Stimulated activated CD8-positive, alpha-beta memory T cell treated with anti-CD3 and anti-CD28 coated beads, Interleukin-4, amount 100 ng/mL, for 4 hours (primary cell): ENCODE measurements at places on chromosomes 5 and 9.

GRCh38 chr5:14948383-14948782 lies 76.8 kb upstream of the ANKH start:
- DNase-seq = no peak

DNA sequence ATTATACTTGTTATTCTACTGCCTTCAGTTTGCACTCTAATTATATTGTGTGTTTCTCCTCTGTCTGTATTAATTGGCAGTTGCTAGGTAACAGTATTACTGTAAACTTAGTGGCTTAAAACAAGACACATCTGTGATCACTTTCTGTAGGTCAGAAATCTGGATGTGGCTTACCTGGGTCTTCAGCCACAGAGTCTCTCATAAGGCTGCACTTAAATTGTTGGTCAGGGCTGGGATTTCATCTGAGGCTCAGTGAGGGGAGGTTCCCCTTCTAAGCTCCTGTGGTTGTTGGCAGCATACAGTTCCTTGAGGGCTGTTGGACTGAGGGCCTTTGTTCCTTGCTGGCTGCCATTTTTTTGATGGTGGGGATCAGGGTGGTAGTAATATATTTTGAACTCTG lies 68.8 kb downstream of the SLC44A1 start:
- DNase-seq = no peak

DNA sequence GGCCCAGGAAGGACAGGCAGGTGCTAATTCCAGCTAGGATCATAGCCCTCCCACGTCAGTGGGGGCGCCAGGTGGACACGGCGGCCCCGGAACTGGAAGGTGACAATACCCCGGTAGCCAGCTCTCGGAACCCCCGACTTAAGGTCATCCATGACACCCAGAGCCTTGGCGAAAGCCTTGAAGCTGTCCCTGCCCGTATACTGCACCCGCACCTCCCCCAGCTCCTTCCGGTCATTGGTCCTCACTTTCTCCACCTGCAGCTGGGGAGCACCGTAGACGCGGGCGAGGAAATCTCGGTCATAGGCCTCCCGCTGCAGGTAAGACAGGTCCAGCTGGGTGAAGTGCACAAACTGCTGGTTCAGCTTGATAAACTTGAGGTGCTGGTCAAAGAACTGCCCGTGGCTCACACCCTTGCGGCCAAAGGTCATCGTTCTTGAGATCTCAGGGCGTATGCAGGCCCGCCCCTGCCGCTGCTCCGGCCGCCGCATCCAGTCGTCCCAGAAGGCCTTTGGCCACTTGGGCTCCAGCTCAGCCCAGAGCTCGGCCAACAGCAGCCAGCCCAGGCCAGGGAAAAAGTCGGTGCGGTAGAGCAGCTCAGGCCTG lies 10.9 kb downstream of the MGAT1 start:
- no peak for DNase-seq

DNA sequence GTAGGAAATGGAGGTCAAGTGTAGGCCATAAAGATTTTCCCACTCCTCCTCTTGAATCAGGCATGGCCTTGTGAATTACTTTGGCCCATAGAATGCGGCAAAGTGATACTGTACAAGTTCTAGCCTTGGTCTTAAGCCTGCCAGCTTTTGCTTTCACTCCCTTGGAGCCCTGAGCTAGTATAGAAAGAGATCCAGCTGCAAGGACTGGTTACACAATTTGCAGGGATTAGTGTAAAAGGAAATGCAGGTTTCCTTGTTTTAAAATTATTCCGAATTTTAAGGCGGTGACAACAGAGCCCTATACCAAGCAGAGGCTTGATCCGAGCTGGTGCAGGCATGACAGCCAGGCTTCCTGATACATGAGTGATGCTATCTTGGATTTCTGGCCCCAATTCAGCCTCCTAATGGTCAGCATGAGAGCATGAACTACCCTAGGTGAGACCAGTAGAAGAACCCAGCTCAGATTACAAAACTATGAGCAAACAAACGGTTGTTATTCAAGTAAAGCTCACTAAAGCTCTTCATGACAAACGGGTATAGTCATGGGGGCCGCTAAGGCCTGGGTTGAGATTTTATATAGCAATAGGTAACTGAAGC lies 257.9 kb downstream of the DOCK8 start:
- DNase-seq = no peak

- DNase-seq = no peak
Observed at GRCh38 chr5:92850886-92851285, 730.1 kb downstream of the NR2F1-AS1 start.

GRCh38 chr5:179290681-179291540 lies 54.4 kb downstream of the ADAMTS2 start:
- DNase-seq = no peak

GRCh38 chr5:7762267-7762666 lies 88.7 kb downstream of the CFAP90 start:
- DNase-seq = no peak

DNA sequence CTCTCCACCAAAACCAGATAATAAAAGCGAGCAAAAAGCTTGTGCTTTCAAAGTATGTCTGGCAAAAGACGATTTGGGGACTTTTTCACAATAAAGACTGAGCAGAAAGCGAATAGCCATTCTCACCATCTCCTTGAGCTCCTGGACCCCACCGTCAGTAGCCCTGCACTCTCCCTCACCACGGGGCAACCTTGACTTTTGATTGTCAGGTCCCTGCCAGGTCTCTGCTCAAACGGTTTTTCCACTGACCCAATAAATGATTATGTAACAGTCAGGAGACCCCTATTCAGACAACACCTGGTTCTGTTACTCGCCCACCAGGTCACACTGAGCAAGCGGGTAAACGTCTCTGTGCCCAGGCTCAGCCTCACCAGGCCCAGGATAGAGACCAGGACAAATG lies 131.3 kb downstream of the MVB12B start:
- no peak for DNase-seq

DNA sequence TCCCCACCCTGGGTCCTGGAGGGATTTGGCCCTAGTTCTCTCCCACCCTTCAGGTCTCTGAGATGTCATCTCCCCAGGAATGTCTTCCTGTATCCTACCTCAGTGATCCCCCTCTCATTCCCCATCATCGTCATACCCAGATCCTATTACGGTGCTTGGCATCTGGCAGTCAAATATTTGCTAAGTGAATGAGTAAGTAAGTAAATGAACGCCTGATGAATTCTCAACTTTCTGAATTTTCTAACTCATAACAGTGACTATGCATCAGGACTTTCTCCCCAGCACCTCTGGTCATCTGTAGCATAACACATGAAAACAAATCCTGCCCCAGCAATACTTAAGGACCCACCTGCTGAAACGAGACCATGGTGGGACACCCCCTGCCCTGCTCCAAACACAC lies 244.2 kb downstream of the EBF1 start:
- no peak for DNase-seq

DNA sequence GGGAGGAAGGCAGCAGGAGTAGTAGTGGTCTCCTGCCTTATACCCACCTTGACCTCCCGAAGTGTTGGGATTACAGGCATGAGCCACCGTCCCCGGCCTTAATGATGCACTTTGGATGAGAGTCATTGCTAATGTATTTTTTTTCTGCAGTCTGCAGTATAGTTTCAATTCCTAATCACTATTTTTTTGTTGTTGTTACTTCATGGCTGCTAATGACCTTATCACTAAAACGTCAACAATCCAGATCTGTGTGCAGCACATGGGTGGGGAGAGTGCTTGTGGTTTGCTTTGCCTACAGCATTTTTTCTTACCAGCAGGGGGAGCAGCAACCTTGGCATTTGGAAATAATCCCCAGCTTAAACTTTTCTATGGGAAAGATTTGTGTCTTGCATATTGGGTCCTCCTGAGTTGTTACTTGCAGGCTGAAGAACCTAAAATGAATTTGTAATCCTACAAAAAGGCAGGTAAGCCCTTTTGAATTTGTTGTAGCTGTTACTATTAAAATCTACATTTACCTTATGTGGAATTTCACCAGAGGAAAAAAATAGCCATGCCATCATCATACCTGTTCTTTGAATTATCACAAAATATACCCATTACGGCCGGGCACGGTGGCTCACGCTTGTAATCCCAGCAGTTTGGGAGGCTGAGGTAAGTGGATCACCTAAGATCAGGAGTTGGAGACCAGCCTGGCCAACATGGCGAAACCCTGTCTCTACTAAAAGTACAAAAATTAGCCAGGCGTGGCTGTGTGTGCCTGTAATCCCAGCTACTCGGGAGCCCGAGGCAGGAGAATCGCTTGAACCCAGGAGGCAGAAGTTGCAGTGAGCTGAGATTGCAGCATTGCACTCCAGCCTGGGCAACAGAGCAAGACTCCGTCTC lies 6.3 kb upstream of the MED7 start:
- DNase-seq = peak; percentile 56

DNA sequence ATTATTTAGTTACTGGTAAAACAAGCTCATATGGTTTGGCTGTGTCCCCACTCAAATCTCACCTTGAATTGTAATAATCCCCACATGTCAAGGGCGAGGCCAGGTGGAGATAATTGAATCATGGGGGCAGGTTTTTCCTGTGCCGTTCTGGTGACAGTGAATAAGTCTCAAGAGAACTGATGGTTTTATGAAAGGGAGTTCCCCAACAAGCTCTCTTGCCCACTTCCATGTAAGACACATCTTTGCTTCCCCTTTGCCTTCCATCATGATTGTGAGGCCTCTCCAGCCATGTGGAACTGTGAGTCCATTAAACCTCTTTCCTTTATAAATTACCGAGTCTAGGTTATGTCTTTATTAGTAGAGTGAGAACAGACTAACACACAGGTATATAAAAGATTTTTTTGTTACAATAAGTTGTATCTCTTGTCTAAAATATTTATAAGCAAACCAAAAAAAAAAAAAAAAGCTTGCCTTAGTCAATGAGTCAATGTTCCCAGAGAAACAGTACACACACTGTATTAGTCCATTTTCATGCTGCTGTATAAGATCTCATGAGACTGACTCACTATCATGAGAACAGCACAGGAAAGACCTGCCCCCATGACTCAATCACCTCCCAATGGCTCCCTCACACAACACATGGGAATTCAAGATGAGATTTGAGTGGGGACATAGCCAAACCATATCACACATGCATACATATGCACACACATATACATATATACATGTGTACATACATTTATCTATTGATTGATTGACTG lies 138.3 kb downstream of the BASP1 start:
- no peak for DNase-seq

DNA sequence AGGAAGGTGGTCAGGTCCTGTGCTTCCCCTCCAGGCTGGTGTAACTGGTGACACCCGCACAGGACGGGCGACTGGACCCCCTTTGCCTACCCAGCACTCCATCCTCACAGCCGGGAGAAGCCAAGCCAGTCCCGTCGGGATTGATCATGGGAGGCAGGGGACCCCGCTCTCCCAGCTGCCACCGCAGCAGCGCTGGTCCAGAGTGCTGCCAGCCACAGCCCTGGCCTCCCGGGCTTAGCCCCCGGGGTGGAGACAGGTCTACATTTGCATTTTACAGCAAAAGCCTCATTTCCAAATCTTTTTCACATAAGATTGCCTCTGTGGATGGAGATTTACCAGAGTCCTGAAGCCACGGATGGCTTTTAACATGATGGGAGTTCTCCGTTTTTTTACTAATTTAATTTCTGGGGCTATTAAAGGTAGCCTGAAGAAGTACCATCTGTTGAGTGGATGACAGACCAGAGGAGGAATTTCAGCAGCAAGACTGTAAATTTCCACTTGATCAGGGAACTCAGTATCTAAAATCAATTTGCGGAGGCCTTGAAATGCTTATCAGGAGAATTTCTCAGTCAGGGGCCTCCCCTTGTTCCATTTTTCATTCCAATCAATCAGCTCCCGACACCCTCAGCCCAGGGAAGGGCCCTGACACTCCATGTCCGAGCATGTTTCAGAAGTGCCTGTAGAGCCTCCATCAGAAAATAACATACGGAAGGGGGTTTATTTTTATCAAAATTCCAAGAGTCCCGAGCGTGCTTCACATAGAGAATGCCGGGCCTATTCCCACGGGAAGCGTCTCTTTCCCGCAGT lies 80.6 kb downstream of the OLFM1 start:
- no peak for DNase-seq

DNA sequence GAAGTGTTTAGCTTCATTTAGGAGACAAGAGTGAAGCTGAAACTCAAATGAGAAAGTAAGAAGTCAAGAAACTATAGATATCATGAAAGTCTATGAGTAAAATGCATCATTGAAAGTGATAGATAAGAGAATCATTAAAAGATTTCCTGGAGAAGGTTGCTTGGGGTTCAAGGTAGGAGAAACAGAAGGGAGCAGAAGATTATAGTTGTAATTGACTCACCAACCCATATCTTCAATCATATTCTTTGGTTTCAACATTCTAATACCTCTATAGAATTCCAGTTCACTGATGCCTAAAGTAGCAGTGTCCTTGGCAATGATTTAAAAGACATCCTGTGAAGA lies 365.7 kb upstream of the RIOK2 start:
- DNase-seq = no peak

DNA sequence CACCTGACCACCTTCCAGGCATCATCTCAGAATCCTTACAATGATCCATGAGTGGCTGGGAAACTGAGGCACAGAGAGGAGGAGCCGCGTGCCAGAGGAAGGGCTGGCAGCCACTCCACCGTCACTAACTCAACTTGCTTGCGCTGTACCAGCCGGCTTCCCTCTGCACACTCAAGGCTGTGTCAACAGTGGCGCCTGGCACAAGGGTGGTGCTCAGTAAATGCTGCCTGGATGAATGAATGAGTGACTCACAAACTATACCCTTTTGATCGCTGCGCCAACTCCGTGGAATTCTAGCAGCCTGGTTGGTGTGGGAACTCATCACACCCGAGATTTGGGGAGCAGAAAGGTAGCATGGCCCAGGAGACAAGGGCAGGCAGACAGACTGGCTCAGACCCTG lies 21.9 kb downstream of the PRRX2 start:
- no peak for DNase-seq

GRCh38 chr5:30523061-30523460 lies 670.4 kb upstream of the CDH6 start:
- DNase-seq = no peak

DNA sequence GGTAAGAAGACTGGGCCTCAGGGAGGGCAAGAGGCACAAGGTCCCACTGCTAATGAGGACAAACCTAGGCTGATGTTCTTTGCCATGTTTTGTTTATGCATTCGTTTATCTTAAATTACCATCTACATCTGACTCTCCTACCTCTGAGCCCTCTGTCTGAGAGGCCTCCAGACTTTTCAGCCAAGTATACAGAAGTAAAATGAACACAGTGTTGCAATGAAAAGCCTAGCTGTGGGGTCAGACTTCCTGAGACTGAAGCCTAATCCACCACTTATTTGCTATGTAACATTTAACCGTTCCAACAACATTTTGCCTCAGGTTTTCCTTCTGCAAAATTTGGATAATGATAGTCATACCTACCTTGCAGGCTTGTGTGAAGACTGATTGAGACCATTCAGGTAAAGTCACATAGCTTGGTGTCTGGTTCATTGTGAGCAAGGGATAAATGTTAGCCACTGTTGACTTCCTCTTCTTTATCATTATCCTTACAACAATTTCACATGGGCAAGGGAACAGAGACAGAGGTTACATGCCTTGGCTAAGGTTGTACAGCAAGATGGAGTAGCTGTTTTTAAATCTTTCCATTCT lies 374.9 kb upstream of the CLINT1 start:
- no peak for DNase-seq
